ENCODE measurements at places on chromosomes 7 and 10.

DNA sequence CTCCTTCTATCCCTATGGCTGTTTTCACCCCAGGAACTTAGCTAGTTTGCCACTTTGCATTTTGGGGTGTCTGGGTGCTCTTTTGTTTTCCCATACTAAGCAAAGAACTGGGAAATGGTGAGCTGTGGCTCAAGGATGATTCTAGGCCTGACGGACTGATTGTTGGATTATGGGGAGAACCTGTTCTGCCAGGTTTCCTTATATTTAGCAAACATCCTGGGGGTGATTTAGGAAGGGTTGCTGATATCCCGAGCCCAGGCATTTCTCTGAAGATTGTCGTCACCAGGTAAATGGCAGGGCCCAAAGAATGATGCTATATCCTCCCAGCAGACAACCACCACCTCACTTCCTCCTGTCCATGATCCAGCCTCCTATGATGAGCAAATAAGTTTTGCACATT, 72.1 kb upstream of the GRB10 start:
- DNase-seq, result no peak

DNA sequence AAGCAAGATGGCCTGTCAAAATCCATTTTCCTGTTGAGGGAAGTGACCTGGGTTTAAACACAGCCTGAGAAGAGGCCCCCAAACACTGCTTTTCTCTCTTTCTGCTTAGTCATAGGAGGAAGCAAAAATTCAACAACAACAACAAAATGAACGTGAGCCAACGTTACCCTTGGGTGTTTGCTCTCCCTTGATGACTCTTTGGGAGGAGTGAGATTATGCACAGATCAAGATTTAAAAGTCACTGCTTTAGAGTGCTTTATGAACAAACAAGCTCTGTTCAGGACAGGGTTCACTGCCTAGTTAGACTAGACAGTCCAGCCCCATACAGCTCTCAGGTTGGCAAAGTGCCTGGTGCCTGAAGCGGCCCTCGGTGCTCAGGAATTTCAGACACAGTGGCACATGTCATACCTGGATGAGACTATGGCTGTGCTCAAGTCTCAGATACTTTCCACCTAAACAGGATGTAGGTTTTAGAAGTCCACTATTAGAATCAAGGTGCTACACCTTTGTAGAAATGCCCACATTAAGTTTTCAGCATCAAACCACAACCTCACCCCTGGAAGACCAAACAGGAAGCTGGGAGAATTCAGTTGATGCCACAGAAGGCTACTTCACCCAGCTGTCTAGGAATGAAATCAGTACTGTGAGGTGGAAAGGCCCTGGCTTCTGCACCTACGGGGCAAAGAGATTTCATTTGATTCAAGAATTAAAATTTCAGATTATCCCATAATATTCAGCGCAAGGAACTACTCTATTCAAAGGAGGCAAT, 38.7 kb downstream of the DENND11 start:
- no peak for DNase-seq

GRCh38 chr10:68067029-68067428, 8.1 kb downstream of the HERC4 start:
- DNase-seq, result no peak

DNA sequence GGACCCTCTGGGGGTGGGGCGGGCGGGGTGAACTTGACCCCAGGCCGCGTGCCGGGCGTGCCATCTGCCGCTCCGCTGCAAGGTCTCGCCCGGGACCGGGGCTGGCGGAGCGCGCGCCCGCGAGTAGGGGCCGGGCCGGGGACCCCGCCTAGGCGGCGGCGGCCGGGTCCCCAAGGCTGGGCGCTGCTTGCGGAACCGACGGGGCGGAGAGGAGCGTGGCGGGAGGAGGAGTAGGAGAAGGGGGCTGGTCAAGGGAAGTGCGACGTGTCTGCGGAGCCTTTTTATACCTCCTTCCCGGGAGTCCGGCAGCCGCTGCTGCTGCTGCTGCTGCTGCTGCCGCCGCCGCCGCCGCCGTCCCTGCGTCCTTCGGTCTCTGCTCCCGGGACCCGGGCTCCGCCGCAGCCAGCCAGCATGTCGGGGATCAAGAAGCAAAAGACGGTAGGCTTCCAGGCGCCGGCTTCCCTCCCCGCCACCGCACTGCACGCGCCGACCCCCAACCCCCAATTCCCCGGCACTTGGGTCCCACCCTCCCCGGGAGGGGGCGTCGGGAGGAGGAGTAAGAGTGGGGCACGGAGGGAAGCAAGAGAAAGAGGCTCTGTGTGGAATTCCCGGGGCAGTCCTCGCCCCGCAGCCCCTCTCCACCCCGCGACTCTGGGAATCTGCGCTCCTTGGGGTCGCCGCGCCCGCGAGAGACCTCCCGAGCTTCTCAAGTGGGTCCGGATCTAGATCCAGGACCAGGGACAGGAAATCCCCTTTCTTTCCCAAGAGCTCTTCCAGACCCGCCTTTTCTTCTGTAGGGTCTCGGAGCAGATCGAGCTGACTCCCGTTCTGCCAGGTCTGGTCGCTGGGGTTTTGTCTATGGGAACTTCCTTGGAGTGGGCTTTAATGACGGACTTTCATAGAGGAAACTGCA, at the start of gene PAPSS2:
Gene PAPSS2 (plus strand): TSS at position 308 of the 913 bp plus-strand sequence. CDS start 104 bp downstream, at position 412.
- DNase-seq, result peak; percentile 58

DNA sequence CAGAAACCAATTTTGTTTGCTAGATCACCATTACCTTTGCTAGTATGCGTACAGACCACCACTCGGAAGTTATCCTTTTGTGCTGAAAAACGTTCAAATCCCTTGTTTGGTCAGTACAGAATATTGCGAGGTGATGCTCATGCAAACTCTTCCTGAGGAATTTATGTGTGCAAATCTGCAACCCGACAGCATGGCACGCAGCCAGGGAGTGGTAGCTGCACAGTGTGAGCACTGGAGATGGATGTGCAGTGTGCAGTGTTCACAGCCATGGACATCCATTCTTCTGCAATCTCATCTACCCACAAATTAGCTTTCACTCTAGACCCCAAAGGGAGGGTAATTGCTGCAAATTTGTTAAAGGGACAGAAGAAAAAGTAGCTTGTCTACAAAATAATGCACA, 72.2 kb downstream of the CACUL1 start:
- DNase-seq, result no peak

DNA sequence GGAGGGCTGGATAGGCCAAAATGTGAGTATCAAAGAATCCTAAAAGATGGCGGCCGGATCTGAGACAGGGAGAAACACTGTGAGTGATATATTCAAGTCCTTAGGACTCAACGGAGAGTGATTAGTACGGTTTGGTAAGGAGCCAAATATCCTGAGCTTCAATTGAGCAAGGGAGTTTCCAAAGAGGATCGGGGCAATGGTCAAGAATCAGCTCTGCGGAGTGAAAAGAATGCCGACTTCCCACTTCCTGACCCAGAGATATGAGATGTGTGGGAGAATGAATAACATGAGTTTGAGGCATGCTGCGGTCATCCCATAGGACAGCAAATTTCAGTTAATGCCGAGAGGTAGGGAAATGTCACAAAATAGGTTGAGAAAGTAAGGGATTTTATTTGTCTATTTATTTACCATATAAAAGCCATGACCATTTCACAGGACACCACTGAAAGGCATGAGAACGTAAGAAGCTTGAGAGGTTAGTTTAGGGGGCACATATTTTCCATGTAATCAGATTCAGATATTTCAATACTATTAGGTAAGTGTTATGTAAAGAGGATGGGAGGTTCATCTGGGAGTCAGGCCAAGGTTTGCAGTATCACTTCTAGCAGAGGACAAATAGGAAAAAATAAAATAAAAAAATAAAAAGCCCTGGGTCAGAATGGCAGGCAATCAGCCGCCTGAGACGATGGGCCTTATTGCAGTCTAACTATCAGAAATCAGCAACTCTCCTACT, 165.6 kb downstream of the HGF start:
- DNase-seq, result no peak

Measured in RWPE2 (cell line).